ENCODE measurements at places on chromosomes 1 and 21. TPM values are rescaled to one million over a fixed set of nuclear protein-coding genes. Genes with fewer than 3 reads are reported as not detected.

GSTM5 gene
- total RNA-seq: 4.9 TPM

MANEAL gene
- not detected for total RNA-seq

PEX14 gene
- total RNA-seq: 20.8 TPM

CTXND2 gene
- total RNA-seq: not detected

C1orf185 gene
- not detected for total RNA-seq

PADI2 gene
- 2.3 TPM for total RNA-seq

UMODL1 gene
- not detected for total RNA-seq

HP1BP3 gene
- 153 TPM for total RNA-seq

LRRC39 gene
- not detected for total RNA-seq

B3GALT2 gene
- 1.8 TPM for total RNA-seq

CRYAA gene
- total RNA-seq: not detected

FMO3 gene
- total RNA-seq: 0.26 TPM

KLHL12 gene
- 21.6 TPM for total RNA-seq

FYB2 gene
- total RNA-seq: not detected

OR2T27 gene
- not detected for total RNA-seq

IL20 gene
- total RNA-seq: not detected

All from epithelial cell of alveolus of lung (primary cell).